NCI-H146 (cell line): ENCODE measurements at places on chromosomes 2 and 18.

GRCh38 chr2:134665727-134666506 lies 52.9 kb downstream of the TMEM163 start:
- no peak for DNase-seq

DNA sequence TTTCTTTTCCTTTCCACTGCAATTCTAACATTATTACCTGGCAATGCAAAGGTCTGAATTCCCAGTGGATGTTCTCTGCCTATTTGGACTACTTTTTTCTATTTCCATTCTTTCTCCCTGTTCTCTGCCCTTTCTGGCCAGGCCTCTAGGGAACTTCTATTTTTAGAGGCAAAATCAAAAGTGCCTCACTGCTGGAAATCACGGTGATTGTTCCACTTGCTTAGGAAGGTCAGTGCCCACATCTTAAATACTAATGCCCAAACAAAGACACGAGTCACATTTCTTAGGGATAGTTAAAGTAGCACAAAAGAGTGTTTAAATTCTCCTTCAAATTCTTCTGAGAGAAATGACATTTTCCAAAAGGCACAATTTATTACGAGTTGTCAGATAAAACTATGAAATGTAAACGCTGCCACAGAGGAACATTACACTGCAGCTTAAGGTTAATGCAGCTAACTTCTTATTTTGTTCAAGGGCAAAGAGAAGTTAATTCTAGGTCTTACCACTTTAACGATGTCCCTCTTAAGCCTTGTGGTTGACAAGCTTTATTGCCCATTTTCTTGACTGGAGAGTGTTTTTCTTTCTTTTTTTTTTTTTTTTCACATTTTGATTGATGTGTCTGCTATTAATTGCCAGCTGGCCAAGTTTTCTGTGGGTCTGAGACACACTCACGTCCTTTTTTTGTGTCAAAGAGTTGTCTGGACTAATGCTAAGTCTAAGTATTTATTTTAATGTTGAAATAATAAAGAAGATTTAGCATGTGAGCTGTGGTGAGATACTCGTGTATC lies 34.7 kb downstream of the ST6GAL2 start:
- DNase-seq: no peak

- no peak for DNase-seq
Measured at GRCh38 chr2:101114815-101115214, 36.4 kb downstream of the TBC1D8 start.

DNA sequence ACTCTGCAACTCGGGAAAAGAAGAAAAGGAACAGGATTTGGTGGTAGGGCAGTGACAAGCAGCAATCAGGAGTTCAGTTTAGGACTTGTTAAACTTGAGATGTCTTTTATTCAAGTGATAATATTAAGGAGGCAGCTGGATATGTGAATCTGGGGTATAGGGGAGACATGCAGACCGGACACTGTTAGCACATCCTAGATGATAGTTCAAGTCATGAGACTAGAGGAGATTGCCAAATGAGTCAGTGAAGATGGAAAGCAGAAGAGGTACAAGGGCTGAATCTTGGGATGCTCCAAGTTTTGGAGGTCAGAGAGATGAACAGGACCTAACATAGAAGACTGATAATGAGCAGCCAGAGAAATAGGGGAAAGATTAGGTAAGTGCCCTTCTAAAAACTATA lies 69.5 kb upstream of the PSME4 start:
- DNase-seq: no peak

DNA sequence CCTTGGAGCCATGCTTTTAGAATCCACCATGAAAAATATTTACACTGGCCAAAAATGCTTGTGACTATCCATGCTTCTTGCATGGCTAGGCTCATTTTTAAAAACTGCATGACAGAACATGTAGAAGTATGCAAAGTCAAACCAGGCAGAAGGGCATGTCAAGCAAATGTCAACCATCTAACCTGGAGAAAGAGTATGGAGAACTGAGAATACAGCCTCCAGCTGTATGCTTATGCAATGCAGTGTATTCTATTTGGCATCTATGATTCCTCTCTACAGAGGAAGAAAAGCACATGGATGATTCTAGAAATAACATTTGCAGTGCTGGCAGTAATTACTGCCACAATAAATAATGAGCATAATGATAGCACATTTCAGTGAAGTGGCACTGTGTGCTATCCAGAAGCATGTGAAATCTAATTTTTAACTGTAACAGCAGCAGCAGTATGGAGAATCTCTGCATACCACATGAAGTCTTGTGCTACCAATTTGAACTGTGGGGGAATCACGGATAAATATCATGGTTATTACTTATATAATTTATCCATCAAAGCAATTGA lies 87.3 kb upstream of the CCDC141 start:
- no peak for DNase-seq

GRCh38 chr2:44945676-44946371 lies 4.3 kb downstream of the SIX3 start:
- no peak for DNase-seq

GRCh38 chr2:162295009-162295408 lies 23.5 kb downstream of the IFIH1 start:
- DNase-seq: no peak

DNA sequence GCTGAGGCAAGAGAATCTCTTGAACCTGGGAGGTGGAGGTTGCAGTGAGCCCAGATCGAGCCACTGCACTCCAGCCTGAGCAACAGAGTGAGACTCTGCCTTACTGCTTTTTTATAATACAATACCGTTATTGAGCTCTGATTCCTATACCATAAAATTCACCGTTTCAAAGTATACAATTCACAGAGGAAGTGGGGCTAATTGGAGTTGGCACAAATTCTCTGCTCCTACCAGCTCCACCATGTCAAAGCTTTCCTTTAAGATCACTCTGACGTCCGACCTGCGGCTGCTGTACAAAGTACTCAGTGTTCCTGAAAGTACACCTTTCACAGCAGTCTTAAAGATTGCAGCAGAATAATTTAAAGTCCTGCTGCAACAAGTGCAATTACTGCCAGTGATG lies 29.6 kb upstream of the CYBRD1 start:
- no peak for DNase-seq
